NCI-H1417 (cell line): ENCODE measurements at places on chromosomes 12 and 14.
A peak's percentile ranks its signal among the peaks of the same experiment; 100 is the strongest.

GRCh38 chr14:90362558-90362896 lies 30.8 kb upstream of the NRDE2 start:
- DNase-seq, result no peak

DNA sequence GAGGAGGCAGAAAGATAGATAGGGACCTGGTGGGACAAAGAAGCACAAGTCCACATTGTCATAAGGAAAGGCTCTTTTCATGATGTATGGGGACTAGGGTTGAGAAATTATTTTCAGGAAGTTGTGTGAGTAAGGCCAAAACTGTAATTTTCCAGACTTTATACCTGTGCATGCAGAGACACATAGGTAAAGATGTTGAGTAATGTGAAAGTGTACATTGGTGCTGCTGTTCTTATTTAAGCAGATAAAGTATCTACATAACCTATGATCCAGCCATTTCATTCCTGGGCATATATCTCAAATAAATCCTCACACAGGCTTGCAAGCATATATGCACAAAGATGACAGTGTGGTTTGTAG lies 332.2 kb downstream of the DUSP6 start:
- DNase-seq, result no peak

DNA sequence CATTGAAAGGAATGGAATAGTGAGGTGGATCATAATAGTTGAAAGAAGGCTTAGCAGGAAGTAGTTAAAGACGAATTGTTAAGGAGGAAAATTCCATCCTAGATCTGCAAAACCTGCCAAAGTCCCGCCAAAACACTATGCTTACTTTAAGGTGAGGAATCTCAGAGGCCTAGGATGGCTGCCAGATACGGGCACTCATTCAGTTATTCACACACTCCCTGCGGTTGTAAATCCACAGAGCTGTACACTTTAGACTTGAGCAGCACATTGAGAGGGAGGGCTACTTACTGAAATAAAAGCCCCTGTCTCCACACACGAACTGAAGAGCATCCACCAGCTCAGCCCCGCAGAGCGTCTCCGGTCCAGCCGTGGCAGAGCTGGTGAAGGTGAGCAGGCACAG lies 5.0 kb downstream of the IGF1 start:
- no peak for DNase-seq

- no peak for DNase-seq
Observed at GRCh38 chr14:89194376-89194775, 222.7 kb downstream of the FOXN3 start.

DNA sequence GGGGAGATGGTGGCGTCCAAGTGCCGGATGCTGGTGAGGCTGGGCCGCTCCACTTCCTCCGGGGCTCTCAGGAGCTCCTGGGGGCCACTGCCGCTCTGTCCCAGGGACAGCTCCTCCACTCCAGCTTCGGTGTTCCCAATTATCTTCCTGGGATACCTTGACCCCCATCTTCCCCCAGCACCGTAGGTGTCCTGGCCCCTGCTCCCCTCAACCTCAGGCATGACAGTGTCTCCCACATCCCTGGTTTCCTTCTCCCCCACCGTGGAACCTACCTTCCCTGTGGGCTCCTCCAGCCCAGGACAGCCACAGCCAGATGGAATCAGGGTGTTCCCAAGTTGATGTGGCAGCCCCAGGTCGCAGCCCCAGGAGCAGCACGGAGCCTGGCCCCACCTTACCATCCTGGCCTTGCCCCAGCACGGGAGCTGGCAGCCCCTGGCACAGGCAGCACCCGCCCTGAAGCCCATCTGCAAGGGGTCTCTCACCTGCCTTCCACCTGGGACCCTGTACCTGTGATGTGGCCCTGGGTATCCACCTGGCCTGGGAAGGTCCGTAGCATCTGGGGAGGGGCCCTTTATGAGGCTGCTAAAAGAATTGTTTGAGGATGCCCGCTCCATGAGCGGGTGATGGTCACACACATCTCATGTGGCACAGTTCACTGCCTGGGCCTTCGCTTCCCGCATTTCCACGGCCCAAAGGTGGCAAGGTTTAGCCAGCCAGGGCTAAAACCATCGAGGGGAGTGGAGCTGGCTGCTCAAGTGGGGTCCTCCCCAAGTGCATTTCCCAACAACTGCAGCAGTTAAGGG lies 4.1 kb downstream of the TMEM121 start:
- DNase-seq, result no peak

- no peak for DNase-seq
Observed at GRCh38 chr14:71050227-71050823, 143.1 kb downstream of the PCNX1 start.

DNA sequence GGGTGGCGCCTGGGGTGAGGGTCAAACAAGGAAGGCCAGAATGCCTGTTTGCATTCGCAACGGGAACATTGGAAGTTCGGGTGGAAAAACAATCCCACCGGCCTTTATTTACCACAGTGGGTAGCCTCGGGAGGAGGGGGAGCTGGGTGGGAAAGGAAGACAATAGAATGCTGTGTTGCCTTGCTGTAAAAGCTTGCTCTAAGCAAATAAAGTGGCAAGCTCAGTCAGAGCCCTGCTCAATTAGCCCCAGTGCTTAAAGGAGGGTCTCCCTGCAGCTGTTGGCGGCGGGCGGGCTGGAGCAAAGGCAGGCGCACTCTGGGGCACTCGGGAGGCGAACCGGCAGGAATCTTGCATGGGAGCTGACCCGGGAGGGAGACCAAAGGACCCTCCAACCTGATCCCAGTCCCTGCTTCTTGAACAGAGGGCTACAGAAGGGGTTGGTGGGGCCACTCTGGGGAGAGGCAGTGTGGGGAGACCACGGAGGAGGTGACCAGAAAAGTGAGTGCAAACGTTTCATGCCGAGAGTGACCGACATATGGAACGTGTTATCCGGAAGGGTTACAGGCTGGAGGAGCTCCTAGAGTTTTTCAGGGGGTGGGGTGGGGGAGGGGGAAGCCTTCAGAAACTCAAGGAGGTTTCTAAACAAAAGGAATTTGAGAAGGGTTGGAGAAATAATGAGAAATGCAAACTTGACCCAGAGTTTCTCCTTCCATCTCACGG lies 48.5 kb downstream of the NTF3 start:
- peak; percentile 20 for DNase-seq

DNA sequence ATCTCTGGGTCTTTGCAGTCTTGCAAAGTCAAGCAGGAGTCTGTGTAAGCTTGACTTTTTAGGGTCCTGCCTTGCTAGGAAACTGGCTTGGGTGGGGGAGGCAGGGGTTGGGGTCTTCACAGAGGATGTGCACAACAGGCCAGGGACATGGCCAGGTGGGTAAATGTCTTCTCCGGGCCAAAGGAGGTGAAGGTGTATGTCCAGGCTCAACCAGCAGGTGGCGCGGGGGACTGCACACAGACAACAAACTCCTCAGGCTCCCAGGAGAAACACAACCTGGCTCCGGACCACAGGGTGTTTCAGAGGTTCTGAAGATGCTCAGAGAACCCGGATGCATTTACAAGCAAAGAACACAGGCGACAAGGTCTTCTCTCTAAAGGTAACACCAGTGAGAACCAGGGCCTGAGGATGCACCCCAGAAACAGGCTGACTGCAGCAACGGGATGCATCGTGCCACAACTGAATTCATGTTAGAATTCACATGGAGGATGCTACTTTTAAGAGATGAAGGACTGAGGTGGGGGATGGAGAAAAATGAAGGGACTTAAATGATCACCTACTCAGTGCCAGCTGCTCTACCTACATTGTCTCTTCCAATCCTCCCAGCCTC lies 56.0 kb downstream of the PLEKHG3 start:
- DNase-seq, result peak; percentile 22
